ENCODE measurements at places on chromosomes 5 and 9.

DNA sequence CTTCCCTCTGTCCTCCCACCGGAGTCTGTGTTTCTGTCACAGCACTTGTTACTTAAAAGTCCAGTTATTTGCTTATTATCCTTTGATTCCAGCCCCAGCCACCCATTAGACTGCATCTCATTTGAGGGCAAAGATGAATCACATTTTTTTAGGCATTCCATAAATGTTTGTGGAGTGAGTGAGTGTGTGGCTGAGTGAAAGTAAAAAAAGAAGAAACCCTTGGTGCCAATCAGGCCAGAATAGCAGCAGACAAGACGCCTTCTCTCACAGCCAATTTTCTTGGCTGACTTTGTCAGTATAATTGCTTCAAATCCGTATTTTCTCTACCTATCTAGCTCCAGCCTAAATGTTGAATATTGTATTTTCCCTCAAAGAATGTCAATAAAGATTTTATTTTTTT is 613.0 kb upstream of the WWC1 start:
- no peak for DNase-seq

GRCh38 chr9:137435381-137435891 is 5.7 kb downstream of the ENTPD8 start:
- DNase-seq = peak; percentile 7

- no peak for DNase-seq
These were observed 171.7 kb downstream of the TTLL11 start for GRCh38 chr9:121921444-121921843.

DNA sequence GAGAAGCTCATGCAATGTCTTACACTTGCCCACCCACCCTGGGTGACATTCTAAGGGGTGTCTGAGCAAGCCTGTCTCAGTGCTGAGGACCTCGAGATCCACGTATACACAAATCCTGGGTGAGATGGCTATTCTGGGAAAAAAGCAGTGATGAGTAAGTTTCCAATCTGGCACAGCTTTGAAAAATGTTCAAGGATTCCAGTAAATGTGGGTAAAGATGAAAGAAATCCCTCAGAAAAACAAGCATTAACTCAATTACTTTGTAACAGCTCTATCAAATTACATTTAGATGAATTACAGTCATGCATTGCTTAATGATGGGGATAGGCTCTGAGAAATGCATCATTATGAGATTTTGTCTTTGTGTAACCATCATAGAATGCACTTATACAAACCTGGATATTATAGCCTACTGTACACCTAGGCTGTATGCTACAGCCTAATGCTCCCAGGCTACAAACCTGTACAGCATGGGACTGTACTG is 26.9 kb downstream of the GOLM1 start:
- no peak for DNase-seq

GRCh38 chr9:97853844-97854695 is 1.0 kb downstream of the FOXE1 start:
- DNase-seq = no peak

GRCh38 chr5:43469671-43470391 is 13.8 kb downstream of the TMEM267 start:
- DNase-seq = no peak

DNA sequence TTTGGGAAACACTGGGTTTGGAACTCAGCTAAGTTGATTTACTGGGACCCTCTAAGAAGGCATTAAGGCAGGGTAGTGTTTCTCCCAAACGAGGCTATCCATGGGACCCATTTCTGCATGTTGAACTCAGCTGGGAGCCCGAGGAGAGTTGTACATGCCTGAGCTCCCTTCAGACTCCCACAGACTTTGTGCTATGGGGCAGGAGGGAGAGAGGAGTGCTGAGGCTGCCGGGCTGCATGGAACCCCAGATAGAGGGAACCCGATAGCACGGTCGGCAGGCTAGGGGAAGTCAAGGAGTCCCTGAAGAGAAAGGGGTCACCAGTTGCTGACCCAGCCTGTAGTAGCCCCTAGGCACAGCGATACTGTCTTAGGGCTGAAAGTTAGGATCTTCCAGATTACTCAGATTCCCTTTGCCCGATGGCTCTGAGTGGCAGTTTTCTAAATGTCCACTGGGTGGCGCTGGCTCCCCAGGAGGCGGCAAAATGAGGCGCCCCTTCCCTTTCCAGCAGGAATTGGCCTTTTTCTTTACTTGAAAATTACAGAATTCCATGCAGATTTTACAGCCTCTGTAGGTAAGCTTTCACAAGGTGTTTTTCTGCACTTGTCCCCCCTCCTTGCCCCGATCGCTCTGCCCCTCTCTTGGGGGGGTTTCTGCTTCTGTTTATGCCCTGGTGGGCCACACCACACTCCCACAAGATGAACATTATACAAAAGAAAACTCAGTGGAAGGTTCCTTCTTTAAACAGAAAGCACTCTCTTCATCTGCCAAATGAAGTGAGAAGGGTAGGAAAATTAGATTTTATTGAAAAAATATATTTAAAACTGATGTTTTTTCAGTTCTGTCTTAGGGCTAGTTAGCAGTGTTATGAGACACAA is 17.8 kb downstream of the NANS start:
- DNase-seq = peak; percentile 38

GRCh38 chr9:114371973-114372917 is 15.5 kb downstream of the AKNA start:
- no peak for DNase-seq

GRCh38 chr5:147204576-147204975 is 30.2 kb upstream of the STK32A start:
- DNase-seq = no peak

- no peak for DNase-seq
These were observed 67.1 kb upstream of the SH3PXD2B start for GRCh38 chr5:172521338-172521932.

DNA sequence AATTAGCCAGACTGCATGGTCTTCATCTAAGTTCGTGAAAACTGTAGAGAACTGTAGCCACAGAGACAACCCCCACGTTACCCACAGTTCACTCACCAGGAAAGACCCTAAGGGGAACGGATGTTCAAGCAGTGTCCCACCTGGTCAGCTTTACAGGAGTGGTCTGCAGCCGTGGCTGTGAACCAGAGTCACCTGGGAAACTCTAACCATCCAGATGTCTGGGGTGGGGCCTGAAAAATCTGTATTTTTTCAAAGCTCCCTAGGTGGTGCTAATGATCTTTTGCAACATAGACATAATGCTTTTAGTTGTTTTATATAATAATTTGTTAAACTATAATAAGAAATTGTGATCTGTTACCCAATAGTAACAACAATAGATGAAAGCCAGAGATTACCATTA is 47.7 kb upstream of the ANGPTL2 start:
- DNase-seq = no peak

DNA sequence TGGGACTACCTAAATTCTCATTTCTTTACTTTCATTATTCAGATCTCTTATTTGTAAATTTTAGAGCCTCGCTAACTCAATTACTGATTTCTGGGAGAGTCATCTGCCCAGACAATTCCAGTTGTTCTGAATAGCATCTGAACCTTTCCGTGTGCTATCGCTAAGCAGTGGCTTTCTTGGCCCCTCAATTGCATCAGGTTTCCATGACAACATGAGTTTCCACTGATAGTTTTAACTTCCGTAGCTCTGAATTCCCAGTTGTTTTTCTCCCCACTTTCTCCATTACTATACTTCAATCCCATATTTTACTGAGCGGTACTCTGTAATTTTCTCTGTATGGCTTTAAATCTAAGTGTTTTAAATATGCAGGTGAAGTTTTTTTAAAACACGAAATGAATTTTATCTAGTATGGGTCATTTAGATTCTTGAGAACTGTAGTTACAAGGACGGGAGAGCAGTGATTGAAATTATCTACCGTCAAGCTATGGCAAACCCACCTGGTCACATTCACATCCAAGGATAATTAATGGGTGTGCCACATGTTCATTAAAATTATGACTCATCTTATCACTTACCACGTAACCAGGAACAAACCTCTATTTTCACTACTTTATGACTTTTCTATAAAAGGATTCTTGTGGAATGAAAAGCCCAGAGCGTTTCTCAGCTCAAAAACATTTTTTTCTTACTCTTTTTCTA is 223.5 kb upstream of the PCSK5 start:
- no peak for DNase-seq

DNA sequence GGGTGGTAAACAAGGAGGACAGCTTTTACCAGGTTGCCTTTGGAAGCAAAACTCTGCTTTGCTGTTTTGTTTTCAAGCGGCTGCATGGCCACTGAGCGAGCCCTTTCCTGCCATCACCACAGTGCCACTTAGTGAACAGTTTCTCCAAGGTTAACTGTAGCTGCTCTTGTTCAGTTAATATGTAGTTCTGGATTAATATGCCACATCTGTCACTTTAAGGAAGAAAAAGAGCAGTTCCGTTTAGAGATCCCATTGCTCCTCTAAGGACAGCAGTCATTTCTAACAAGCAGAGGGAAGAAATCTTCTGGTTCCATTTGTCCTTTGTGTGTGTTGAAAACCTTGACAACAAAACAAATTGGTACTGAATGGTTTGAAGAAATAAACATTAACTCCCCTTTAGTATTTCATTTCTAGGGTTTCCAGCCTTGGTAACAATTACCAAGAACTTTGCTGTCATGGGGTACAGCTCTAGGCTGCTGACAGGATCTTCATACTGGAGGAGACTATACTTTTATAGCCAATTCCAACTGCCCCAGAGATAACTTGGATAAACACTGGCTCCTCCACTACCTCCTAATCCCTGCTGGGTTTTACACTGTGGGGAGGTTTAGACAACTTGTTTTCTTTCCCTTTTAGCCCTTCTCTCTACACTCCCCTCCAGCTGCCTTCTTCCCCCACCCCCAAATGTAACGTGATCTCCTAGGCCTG is 10.3 kb upstream of the ABL1 start:
- no peak for DNase-seq

DNA sequence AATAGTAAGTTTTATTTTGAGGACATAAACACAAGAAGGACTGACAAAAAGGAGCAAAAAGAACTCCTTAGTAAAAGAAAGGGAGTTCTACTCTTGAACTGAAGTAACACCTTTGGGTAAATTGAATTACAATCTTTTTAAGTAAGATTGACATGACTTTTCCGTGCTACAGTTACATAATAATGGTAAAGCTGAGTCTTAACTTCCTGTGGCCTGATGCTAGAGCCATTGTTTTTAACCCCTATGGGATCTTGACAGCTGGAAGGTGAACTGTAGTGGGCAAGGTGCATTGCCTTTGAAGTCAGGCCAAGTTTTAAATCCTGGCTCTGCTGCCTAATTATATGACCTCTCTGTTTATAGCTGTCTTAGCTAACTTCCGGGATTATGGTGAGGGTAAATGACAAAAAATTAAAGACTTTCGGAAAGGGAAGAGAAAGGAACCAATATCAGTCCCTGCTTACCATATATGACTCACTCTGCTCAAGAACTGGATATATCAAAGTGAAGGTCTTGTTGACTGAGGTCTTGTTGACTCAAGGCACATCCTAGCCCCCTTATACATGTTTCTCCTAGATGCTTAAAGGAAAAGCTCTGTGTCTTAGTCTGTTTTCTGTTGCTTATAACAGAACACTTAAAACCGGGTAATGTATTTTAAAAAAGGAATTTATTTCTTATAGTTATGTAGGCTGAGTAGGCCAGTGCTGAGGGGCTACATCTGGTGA is 6.8 kb downstream of the HSD17B4 start:
- no peak for DNase-seq

DNA sequence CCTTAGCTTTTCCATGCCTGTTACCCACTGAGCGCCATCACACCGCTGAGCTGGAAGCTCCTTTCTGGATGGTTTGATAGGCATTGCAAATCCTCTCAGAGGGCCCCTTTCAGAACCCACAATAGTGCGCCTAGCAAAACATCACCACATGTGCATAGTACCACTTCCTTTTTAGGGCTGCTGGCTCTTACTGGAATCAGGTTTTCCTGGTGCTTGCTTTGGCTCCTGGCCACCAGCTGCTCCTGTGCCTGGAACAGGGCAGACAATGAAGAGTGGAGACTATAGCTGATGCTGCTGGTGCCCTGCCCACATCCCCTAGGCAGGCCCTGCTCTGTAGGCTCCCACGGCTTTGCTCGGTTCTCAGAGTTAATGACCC is 163.6 kb upstream of the SEMA6A start:
- DNase-seq = no peak

GRCh38 chr5:35136386-35136785 is 88.6 kb upstream of the AGXT2 start:
- no peak for DNase-seq

DNA sequence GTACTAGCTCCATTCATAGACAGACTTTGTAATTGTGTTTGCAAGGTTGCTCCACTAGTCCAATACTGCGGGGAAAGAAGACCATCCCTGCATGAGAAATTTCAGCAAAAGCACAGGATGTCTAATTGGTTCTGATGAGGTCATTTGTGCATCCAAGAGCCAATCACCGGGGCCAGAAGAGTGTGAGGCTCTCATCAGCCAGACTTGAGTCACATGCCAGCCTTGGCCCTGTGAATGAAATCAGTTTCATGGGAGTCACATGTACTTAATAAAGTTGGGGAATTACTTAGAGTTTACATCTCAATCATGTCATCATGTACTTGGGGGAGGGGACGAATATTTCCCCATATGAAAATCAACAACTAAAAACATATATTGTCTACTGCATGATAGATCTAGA is 1236.0 kb downstream of the MAT2B start:
- DNase-seq = no peak

- DNase-seq = no peak
These were observed 445.2 kb downstream of the ELAVL2 start for GRCh38 chr9:23380821-23381220.

DNA sequence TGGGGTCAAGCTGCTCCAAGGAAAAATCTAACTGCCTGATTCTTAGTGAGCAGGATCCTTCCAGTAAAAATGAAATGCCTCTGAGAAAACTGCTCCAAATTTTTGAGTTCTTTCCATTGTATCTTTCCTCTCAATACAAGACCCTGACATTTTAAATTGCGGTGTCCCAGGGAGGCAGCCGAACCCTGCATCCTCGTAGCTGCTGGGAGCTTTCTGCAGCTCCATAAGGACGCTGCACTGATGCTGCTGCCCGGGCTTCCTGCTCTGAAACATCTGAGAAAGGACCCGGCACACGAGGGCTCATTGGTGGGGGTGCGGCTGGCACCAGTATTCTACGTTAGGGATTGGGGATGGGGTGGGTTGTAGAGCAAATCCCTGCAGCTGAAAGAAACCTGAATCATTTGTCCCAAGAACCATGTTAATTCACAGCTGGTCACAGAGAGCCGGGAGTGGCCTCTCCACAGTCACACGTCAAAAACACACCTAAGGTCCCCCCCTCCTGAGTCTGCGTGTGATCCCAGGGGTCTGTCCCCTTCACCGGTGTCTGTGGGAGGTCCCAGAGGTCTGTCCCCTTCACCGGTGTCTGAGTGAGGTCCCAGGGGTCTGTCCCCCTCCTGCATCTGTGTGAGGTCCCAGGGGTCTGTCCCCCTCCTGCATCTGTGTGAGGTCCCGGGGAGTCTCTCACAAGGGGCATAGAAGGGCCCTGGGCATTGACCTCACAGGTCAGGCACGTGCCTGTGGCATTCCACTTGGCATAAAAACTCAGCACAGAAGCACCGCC is 63.4 kb upstream of the ZNF354B start:
- DNase-seq = no peak

Measured in left ventricle myocardium inferior (tissue), 1 donor.